Foreskin fibroblast (primary cell): ENCODE measurements at places on chromosomes 1 and 21.

- DNase-seq, result no peak
Measured at GRCh38 chr1:45834689-45835088, 31.3 kb downstream of the MAST2 start.

GRCh38 chr1:153610811-153611301 is 2.1 kb downstream of the S100A16 start:
- peak; percentile 86 for DNase-seq

- no peak for DNase-seq
Measured at GRCh38 chr21:42105476-42106315, 34.6 kb downstream of the UMODL1 start.

DNA sequence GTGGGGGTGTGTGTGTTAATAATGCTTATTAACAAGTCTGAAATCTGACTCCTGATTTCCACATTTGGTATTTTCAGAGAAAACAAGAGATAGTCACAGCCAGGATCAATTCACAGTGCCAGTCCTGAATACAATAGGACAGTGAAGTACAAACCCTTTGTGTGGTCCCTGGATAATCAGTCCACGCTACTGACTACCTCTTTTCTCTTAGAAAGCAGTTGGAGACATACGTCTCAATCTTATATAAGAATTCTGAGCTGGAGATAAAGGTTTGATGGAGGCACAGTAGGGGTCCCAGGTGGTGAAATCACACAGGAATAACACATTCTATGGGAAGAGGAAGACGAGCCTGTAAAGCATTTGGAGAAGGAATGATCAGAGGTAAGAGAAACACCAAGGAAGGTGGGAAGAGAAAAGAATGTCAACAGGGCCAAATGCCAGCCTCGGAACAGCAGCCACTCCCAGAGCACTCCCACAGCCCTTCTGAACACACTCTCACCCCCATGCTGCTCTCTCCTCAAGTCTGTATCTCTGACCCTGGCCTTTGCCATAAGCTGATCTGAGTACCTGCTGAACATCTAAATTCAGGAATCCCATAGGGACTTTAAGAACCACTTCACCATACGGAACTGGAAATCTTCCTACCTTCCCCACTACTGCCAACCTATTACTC is 48.6 kb downstream of the TRAF5 start:
- DNase-seq, result no peak

DNA sequence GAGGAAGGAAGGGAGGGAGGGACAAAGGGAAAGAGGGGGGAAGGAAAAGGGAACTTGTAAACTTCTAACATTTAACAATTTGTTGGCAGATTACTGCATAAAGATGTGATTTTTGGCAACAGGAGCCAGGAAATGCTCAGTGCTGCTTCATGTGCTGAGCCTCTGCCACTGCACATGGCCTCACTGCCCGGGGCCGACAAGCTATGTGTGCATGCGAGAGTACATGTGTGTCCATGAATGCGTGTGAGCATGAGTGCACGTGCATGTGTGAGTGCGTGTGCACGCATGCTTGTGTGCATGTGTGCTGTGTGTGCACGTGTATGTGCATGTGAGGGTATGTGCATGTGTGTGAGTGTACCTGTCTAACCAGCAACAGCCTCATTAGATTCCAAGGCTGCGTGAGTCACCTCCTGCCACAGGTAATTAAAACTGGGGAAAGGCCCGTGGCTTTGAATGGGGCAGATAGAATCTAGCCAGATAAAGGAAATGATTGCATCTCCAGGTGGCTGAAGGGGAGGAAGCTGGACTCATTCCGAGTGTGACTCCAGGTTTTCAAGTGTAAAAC is 41.4 kb upstream of the TSPEAR start:
- peak; percentile 46 for DNase-seq

- peak; percentile 52 for DNase-seq
Measured at GRCh38 chr21:35244514-35244913, 195.4 kb upstream of the RUNX1 start.

DNA sequence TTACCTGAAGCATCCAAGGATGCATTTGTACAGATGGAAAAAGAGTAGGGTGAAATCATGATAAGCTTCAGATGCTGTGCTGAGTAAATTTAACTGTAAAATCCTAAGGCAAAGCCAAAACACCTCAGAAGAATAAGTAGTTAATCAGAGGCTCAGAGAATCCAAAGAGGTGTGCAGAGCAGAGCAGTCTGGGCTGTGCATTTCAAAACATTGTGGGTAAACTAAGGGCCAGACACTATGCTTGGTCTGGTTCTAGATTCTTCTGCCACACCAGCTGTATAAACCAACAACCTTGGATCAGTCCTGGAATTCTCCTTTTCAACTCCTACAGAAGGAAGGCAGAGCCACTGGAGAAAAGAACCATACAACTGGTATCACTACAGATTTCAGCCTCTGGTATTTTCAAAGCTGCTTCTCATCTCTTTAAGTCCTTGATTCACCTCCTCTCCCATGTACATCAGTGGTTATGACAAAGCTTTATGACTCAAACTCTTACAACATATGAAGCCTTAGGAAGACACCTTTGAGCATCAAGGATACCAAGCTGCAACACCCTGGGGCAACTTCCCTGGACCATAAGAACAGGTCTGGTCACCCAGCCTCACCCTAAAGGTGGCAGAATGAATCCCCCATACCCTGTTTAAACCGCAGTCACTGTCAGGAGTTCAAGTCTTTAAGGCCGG is 11.6 kb upstream of the HIPK1 start:
- DNase-seq, result peak; percentile 43

- DNase-seq, result no peak
Measured at GRCh38 chr21:36535618-36536241, 55.8 kb upstream of the CLDN14 start.

GRCh38 chr1:57106296-57106695 is 140.5 kb upstream of the C8B start:
- DNase-seq, result no peak

- DNase-seq, result peak; percentile 44
Measured at GRCh38 chr1:216461466-216461865, 38.2 kb upstream of the USH2A start.

DNA sequence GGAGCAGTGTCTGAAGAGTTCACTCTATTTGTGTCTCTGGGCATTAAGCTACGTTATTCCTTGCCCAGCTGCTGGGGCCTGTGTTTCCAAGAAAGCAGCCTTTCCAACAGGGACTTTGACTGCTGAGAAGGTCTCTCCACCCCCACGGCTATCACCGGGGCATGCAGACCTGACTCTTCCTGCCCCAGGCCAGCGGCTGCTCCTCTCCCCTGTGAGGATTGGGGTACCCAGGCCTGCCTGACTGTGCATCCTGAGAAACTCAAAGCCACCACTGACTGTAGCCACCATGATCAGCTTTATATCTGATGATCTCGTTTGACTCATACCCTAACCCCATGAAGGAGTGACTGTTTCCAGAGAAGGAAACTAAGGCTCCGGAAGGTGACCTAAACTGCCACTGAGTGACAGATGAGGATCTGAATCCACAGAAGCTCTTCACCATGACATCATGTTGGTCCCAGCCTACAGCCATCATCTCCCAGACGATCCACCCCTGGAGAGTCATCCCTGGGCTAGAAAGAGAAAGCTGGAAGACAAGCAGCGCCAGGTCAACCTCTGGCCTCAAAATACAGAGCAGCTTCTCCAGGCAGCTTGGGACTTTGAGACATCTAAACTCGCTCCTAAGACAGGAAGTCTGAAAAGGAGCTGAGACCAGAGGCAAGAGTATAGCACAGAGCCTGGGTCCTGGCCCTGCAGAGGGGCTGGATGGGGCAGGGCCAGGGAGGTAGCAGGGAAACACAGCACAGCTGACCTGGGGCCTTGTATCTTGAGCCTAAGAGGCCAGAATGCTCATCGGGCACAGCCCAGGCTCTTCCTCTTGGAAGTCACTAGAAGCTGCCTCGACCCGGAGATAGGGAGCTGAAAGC is 244.0 kb upstream of the VAMP3 start:
- no peak for DNase-seq

GRCh38 chr1:89633248-89633799 is 404 bp downstream of the LRRC8C start:
- DNase-seq, result peak; percentile 80

DNA sequence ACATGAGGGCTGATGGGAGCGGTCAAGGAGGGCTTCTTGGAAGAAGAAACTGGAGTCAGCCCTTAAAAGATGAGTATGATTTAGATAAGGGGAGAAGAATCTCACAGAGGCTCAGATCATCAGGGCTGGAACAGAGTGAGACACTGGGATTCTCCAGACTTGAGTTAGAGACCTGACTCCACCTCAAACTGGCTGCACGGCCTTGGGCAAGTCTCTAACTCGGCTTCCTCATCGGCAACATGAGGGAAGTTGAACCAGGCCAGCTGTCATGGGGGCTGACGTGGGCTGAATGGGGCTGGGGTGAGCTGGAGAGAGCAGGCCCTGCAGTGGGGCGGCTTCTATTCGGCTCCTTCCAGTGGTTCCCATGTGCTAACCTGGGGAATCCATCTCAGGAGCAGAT is 2.5 kb downstream of the C1QC start:
- DNase-seq, result no peak

DNA sequence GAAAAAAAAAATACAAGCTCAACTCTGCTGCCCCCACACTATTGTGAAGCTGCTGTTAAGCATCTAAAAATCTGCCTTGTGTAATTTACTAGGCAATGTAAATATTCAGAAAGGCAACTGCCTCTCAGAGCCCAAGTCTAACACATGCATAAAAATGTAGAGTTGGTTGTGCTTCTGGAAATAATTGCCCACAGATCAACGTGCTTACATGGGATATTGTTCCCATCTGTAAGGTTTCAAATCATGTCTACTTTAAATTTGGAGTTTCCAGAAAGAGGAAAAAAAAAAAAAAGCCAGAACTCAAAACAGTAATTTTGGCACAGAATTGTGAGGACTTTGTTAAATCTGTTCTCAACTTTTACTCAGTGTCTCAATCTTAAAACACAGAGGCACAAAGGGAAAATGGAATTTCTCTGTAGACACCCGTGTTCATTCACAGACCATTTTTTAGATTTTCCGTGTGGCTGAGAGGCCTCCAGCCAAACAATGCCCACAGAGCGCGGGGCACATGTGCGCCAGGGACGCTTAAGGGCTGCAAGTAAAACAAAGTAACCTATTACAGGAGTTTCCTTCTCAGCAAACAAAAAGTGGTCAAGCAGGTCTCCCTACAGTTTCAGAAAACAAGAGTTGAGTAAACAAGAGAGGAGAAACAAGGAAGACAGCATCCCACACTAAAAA is 115.5 kb downstream of the RERE start:
- peak; percentile 64 for DNase-seq

- no peak for DNase-seq
Measured at GRCh38 chr1:180939073-180939710, 26.5 kb downstream of the KIAA1614 start.

DNA sequence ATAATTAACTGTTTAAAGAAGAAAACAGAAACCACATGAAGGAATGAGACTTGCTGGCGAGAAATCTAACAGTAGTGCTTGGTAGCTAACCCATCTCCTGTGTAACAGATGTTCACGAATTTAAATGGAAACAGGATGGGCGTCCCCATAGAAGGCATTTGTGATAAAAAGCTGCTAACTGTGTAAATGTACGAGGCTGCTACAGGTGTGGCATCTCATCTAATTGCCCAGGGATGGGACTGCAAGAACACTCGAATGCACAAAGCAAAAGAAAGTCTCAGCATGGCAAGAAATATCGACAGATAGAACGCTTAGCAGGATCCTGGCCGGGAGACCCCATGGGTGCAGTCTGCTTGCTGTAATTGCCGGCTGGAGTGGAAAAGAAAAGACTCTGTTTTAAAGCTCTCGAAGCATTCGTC is 112.7 kb downstream of the RUNX1 start:
- no peak for DNase-seq

DNA sequence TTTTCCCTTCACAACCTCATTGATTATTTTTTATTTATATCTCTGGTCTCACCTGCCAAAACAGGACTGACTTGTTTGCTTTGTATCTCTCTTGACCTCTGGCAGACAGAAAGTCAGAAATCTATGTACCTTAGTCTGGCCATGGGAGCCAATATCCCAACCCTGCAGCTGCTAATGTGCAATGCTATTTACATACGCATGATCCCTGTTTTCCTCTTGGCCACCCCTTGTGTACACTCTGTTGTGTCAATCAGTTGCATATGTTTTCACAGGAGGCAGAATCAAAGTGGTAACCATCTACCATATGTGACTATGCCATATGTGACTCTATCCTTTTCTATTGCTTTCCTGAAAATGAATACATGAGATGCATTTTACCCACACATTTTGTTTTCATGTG is 688.8 kb downstream of the PLA2G4A start:
- no peak for DNase-seq

DNA sequence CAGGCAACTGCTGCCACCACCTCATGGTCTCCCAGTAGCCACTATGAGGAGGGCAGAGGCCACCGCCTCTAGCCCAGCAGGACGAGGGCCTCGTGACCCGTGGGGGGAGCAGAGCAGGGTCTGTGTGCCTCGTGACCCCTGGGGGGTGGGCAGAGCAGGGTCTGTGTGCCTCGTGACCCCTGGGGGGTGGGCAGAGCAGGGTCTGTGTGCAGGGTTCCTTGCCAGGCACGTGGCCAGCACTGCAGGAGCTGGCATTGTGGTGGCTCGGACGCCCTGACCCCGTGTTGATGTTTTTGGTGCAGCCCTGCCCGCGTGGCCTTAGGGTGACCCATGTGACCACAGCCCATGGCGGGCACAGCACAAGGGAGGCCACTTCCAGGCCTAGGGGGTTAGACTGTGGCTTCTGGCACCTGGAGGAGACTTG is 52.8 kb downstream of the SLX9 start:
- no peak for DNase-seq

DNA sequence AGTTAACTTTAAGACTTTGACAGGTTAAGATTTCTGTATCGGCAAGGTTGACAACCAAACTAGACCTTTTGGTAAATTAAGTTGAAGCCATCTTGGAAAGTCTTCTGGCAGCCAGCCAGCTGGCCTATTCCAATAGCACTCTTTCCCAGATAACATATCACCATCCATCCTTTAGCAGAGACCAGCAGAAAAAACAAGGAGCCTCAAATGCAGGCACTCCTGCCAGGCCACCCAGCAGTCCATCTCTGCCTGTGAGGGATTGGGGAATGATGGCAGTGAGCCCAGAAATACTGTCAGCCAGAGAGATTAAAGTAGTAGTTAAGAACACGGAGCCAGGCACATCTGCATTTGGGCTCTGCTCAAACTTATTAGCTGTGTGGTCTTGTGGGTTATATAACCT is 19.4 kb downstream of the ZBTB40 start:
- peak; percentile 64 for DNase-seq

GRCh38 chr1:34212673-34213072 is 36.0 kb downstream of the C1orf94 start:
- DNase-seq, result no peak

DNA sequence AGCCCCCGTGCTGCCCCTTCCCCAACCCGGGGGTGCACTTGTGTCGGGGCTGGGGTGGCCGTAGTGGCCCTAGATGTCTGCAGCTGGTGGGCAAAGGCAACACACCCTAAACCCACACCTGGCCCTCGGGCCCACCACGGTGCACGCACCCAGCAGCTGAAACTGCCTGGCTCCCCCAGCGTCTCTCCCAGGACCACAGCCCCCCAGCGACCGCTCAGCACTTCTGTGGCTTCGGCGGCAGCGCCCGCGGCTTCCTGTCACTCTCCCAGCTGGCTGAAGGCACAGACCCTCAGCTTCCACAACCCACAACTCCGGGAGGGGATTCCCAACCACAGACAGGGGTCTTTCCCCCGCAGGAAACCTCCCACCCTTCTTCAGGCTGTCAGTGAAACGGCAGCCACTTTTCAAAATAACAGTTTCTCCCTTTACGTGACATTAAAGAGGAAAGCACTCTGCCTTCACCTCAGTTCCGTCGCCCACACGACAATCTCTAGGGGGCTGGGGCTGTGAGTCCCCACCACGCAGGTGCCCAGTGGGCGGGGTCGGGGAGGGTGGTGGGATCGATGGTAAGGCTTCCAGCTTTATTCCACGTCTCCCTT is 40.7 kb upstream of the COL6A2 start:
- DNase-seq, result no peak

GRCh38 chr21:36545776-36546511 is 66.0 kb upstream of the CLDN14 start:
- no peak for DNase-seq

- DNase-seq, result no peak
Measured at GRCh38 chr1:246805135-246805716, 81.0 kb downstream of the SCCPDH start.
